Stimulated activated CD4-positive, alpha-beta T cell treated with anti-CD3 and anti-CD28 coated beads, TNF-alpha, amount 100 ng/mL, for 4 hours (primary cell): ENCODE measurements at places on chromosomes 3 and 15.

DNA sequence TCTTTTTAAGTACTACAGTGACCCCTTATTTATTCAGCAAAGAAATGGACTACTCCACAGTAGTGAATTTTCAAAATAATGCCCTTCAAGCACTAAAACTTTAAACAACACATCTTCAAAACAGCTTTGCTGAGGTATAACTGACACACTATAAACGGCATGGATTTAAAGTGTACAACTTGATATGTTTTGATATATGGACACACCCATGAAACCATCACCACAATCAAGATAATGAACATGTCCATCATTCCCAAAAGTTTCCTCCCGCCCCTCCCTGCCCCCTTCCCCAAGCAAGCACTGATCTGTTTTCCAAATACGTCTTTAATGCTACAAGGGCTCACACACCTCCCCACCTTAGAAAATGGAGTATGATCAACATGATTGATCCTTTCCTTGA lies 1.6 kb upstream of the FURIN start:
- DNase-seq, result no peak

GRCh38 chr15:89578146-89578545 lies 2.9 kb downstream of the TICRR start:
- DNase-seq, result no peak

GRCh38 chr3:193974671-193975535 lies 161.0 kb upstream of the HES1 start:
- no peak for DNase-seq

- DNase-seq, result no peak
Measured at GRCh38 chr3:172698631-172699030, 12.2 kb downstream of the NCEH1 start.

- DNase-seq, result no peak
Measured at GRCh38 chr3:158352551-158352950, 218.4 kb upstream of the MLF1 start.

GRCh38 chr3:110495201-110495927 lies 576.3 kb upstream of the NECTIN3 start:
- DNase-seq, result no peak

DNA sequence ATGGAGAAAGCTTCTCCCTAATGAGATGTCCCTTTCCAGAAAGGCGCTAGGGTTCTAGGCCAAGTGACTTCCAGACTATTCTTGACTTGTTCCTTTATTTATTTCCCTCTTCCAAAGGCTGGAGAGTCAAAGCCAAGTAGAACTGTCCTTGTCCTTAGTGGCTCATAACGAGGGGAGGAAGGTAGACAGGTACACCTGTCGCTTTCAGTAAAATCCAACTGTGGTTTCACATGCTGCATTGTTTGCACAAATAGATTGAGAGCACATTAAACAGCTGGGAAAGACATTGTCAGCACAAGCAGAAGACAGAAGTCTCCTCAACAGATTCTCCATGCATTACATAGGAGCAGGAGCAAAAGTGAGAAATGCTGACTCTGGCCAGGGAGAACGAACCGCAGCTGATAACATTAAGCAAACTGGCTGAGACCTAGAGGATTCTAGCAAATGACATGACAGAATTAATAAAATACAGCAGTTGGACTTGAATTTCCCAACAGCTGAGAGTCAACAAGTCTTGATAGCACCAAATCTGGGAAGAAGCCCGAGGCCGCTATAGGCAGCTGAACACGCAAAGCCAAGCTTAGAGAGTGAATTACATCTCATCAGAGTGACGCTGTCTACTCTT lies 227.7 kb downstream of the TLE3 start:
- DNase-seq, result no peak

DNA sequence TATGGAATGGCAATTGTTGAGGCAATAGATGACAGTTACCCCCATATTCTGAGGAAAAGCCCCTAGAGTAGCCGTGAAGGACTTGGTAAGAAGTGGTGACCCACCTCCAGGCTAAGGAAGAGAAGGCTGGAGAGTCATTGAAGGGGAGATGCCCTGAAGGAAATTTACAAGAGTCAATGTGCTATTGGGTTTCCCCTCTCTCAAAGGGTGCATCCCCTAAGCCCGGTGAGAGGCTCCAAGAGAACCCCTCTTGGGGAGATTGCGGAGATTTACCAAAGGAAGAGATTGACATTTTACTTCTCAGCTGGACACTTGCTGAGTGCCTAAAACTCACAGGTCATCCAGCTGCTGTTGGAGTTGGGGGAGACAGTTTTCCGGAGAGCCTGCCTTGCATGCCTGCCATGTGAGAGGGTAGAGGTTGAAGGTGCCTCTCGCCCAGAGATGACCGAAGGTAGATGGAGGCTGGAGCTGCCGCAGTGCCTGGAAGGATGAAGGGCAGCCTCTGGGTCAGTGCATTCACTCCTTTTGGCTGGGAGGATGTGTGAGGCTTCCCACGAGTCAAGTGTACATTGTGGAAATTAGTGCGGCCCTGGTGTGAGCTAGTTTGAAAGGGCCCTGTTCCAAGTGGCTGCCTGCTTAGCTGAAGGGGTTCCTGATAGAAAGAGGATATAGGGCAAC lies 30.7 kb downstream of the MESD start:
- DNase-seq, result no peak

GRCh38 chr3:197737749-197738462 lies 1.2 kb upstream of the RUBCN start:
- DNase-seq, result no peak

GRCh38 chr3:27312044-27312668 lies 57.0 kb downstream of the NEK10 start:
- DNase-seq, result no peak

- DNase-seq, result no peak
Measured at GRCh38 chr3:117762621-117763037, 1053.0 kb downstream of the TUSC7 start.

- DNase-seq, result no peak
Measured at GRCh38 chr3:156859578-156859977, 33.4 kb downstream of the LEKR1 start.

DNA sequence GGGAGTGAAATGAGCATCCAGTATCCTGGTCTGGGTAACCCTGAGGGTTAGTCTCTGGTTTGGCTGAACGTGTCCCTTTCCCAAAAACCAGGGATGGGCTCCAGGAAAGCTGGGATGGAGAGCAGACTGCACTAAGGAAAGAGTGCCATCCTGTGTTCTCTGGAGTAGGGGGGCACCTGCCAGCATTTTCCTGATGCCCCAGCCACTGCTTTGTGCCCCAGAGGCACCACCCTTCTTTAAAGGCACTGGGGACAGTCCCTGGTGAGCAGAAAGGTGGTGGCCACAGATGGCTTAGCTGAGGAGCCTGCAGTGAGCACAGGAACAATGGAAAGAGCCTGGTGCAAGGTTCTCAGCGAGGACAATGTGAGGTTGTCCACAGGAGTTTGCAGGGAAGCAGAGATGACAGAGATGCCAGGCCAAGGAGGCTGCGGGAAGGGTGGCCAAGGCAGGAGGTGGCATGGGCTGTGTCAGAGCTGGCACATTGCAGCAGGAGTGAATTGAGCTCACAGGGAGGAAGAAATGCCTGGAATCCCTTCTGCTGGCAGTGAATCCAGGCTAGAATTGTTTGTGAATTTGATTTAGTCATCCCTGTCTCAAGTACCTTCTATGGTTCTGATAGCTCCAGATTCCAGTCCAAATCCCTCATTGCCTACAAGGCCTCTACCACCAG lies 39.9 kb downstream of the AMOTL2 start:
- no peak for DNase-seq

GRCh38 chr15:36175186-36175740 lies 404.2 kb upstream of the CDIN1 start:
- no peak for DNase-seq

DNA sequence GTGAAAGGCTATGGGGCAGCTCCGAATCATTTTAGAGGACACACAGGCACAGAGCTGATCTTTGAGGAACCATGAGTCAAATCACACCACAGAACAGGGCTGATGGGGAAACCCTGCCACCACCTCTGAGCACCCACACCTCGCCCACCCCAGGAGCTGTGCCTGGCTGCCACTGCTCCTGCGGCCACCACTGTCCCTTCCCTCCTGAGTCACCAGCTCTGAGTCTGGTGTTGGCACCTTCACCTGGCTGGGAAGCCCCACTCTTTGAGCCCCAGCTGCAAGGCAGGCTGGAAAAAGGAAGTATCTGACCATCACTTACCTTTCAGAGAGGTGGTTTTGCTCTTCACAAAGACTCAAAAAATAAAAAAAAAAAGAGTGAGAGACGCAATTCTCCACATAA lies 63.6 kb upstream of the MEF2A start:
- no peak for DNase-seq

- no peak for DNase-seq
Measured at GRCh38 chr15:80660119-80660518, 35.0 kb upstream of the ABHD17C start.

DNA sequence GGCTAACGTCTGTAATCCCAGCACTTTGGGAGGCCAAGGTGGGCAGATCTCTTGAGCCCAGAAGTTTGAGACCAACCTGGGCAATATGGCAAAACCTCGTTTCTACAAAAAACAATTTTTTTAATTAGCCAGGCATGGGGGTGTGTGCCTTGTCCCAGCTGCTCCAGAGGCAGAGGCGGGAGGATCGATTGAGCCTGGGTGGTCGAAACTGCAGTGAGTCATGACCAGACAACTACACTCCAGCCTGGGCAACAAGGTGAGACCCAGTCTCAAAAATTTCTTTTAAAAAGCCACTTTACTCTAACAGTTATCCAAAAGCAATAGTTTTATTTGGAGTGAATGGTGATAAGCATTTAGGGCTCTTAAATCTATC lies 12.5 kb downstream of the TRIM59 start:
- no peak for DNase-seq

DNA sequence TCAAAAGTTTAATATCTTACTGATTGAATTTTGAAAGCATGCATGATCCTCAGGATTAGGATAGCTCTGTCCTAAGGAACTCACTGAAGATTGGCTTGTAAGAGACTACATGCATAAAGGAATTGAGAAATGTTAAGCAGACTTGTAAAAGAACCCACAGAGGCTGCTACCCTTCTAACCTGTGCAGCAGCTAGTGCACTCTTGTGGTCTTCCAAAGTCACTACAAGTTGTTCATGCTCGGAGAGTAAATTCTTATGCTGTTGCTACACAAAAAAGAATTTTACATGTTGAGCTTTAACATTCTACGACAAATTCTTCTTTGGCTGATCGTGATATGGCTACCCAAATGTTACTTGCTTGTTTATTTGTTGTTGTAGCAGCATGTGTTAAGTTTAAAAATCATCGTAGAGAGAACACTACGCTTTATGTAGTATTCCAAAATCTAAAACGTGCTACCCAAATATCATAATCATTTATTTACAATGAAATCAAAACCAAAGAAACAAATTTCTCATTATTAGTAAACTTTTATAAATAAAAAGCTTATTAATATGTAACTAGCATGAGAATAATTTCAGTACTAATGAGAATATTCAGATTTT lies 55.0 kb downstream of the GOLIM4 start:
- no peak for DNase-seq

DNA sequence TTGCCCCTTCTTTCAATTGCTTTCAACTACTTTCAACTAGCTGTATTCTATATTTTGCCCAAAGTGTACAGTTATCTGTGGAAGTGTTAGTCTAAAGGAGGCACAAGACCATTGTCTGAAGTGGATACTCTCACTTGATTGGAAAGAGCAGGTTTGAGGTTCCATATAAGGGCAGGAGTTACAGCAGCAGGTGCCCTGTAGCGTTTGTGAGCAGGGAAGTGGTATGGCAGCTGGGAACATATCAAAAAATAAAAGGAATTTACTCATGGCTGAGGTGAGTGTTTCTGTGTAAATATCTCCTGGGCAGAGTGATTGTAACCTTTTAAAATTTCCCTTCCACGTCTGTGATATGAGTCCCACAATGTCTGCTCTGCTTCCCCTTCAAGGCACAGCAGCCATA lies 38.5 kb upstream of the DNAJC13 start:
- DNase-seq, result no peak

DNA sequence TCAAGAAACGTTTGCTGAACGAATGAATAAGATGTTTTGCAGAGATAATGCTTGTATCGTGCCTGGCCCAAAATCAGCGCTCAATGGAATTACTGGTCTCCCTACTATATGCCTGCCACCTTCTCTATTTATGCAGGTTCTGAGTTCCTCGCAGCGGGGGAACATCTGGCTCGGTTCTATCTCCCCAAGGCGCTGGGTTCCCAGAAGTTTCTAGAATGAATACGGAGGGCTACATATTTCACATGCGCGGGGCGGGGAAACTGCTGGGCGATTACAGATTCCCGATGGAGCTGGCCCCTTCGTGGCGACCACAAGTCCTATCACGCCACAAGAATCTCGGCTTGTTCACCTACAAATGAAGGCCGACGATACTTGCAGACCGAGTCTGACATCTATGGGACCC lies 411 bp upstream of the EIF2B5 start:
- no peak for DNase-seq

DNA sequence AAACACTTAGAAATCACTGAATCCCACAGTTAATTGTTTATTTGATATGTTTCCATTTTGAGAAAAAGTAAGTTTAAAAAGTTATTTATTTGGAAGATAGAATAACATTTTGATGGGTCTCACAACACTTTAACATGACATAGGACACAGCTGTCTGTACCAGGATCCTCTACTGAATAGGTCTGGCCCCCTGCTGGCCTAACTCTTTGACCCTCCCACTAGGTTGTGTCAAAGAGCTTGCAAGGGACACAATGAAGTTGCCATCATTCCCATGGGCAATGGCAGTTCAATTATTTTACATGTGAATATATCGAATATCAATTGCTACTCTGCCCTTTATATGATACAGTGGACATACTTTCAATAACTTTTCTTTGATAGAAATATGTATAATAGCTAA lies 138.9 kb downstream of the EPHA3 start:
- DNase-seq, result no peak

GRCh38 chr15:100108846-100109245 lies 232.9 kb downstream of the ADAMTS17 start:
- DNase-seq, result no peak

GRCh38 chr3:46027736-46028397 lies 584 bp upstream of the XCR1 start:
- DNase-seq, result no peak

GRCh38 chr3:134004841-134005240 lies 24.9 kb downstream of the SLCO2A1 start:
- DNase-seq, result no peak

DNA sequence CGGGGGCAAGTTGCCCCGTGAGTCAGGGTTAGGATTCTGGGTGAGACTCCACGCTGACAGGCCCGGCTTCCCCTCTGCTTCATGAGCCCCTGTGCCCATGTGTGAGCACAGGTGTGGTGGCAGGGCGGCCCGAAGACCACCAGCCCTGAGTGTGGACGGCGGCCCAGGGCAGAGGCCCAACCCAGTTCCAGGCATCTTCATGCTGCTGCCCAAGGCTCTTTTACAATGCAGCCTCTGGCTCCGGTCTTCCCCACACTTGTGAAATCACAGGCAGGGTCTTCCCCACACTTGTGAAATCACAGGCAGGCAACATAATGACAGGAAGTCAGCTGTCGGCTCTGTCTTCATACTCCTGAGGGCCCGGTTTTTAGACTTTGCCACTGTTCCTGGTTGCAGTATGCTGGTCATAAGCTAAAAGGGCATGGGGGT lies 78.8 kb downstream of the AAGAB start:
- no peak for DNase-seq

GRCh38 chr3:154176036-154176435 lies 54.8 kb downstream of the ARHGEF26 start:
- no peak for DNase-seq
